NCI-H748 treated with DMSO at 0.1 percent for 48 hours (cell line): ENCODE measurements at places on chromosomes 1 and 21.

GRCh38 chr1:204136814-204137213 lies 15.0 kb downstream of the ETNK2 start:
- no peak for DNase-seq

- DNase-seq = no peak
Measured at GRCh38 chr1:202858331-202858730, 30.6 kb downstream of the RABIF start.

DNA sequence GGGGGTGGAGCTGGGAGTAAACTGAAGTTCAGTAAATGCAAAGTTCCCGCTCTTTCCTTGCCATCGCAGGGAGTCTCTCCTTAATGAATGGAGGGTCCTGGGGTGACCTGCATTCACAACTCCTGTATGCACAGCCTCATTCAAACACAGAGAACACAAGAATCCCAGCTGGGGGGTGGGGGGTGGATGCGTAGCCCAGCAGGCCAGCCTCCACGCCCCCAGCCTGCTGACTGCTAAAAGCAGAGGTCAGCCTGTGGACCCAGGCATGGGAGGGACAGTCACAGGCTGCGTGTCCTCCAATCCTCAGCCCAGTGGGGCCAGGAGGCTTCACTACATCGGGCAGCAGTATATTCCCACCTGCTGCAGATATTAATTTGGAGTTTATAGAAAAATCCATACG lies 263.1 kb downstream of the GRIK3 start:
- peak; percentile 66 for DNase-seq

DNA sequence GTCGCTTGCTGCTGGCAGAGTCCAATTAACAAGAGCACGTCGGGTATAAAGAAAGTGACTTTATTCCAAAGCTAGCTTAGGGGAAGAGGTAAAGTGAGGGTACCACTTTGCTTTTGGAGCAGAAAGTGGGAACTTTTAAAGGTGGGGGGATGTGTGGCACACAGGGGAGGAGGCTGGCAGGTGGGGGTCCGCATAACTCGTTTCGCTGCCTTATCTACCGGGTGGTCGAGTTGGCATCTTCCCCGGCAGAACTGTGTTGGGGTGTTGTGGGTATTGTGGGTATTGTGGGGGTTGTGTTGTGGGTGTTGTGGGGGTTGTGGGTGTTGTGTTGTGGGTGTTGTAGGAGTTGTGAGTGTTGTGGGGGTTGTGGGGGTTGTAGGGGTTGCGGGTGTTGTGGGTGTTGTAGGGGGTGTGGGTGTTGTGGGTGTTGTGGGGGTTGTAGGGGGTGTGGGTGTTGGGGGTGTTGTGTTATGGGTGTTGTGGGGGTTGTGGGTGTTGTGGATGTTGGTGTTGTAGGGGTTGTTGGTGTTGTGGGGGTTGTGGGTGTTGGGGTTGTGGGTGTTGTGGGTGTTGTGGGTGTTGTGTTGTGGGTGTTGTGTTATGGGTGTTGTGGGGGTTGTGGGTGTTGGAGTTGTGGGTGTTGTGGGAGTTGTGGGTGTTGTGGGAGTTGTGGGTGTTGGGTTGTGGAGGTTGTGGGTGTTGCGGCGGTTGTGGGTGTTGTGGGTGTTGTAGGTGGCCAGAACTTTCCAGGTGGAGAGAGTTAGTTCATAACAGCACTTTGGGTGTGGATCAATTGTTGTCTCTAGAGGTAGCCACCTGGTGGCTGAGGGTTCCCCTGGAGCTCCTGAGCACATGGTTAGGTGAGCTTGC lies 52.7 kb downstream of the AGPAT3 start:
- no peak for DNase-seq

GRCh38 chr1:185376288-185376687 lies 59.2 kb upstream of the IVNS1ABP start:
- peak; percentile 2 for DNase-seq

GRCh38 chr1:2143814-2144500 lies 50.6 kb downstream of the FAAP20 start:
- no peak for DNase-seq

DNA sequence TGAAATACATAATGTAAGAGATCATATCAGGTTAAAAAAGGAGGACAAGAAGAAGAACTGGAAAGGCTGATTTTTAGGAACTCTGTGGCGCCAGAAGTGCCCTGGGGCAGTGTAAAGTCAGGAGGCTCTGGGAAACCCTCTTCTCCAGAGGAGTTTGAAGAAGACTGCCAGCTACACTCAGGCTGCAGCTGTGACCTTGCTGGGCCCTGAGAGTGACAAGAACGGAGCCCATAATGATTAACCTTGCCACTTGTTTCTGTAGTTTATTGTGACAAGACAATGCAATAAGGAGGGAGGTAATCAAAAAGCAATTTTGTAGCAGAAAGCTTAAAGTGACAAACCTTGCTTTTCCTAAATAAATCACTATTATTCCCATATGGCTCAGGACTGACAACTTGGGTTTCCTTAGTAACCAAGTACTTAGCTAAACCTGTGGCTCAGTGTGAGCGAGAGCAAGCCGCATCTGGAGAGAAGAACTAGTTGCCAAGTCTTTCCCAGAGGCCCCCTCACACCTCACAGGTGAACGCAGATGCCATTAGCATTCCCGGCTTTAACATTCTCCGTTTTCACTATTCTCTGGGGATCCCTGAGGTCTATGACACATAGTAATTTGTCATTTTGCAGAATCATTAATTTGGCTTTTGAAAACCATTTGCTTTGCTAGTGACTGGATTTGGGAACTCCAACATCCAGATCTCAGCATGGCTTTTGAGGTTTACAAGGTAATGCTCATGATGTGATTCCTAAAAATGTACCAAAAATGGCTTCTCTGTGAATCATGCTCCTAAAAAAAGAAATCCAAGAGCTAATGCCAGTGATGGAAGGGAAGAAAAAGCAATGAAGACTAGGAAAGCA lies 115.9 kb downstream of the OMA1 start:
- DNase-seq = no peak

DNA sequence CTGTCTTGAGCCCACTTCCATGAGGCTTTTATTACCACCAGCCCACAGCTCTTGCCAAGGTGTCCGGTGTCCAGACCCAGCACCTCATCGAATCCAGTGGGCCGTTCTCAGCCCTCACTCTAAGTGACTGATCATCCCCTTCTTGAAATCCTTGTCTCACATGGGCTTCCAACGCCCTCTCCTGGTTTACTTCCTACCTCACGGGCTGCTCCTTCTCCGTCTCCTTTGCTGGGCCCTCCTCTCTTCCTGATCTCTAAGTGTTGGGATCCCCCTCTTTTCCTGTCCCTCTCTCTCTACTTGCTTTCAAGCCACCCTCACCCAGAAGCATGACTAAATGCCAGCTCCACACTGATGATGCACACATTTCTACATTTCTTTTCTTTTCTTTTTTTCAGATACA lies 9.0 kb upstream of the RHBG start:
- DNase-seq = no peak

DNA sequence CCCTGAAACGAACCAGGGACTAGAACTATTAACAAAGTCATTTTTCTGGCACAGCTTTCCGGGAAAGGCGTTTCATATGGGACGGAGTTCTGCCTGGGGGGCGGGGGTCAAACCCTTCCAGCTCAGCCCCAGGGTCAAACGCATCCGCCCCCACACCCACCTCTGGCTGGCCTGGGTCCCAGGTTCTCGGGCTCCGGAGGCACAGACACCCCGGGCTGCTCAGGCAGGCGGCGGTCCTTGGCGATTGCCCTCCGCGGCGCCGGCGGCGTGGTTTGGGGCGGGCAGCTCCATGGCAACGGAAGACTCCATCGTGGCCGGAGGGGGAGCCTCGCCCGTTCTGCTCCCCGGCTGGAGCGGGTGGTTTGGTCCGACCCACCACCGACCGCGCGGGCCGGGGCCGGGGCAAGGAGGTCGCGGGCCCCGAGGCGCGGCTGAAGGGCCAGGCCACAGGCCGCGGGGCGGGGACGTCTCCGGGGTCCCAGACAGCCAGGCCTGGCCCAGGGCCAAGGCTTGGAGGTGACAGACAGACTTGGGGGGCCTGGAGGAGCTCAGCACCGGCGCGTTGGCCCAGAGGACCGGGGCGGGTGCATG lies at the start of gene CFAP74:
Gene CFAP74 (minus strand): TSS at position 246 of the 591 bp plus-strand sequence. CDS start 12,830 bp downstream, outside the sequence.
- DNase-seq = no peak

- no peak for DNase-seq
Measured at GRCh38 chr1:59427155-59427554, 130.3 kb downstream of the FGGY start.

- DNase-seq = no peak
Measured at GRCh38 chr21:43209575-43210453, 41.0 kb downstream of the CRYAA start.

DNA sequence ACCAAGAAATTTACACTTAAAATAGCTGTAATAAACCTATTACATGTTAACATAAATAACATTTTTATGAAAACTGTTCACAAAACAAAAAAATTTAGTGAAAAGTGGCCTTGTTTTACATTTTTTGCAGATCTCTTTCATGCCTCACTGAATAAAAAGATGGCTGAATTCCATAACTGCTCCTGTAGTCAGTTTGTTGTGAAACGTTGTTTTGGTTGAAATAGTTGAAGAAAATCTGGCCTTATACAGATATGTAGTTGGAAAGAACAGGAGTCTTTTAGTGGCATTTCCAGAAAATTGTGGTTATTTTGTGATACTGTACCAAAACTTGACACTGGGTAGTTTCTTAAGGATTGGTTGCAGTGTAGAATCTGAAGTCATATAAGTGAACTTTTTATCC lies 18.1 kb downstream of the ITSN1 start:
- DNase-seq = no peak

GRCh38 chr1:213179784-213180183 lies 128.7 kb downstream of the RPS6KC1 start:
- DNase-seq = no peak

GRCh38 chr1:31923901-31924535 lies 14.2 kb downstream of the PTP4A2 start:
- no peak for DNase-seq

DNA sequence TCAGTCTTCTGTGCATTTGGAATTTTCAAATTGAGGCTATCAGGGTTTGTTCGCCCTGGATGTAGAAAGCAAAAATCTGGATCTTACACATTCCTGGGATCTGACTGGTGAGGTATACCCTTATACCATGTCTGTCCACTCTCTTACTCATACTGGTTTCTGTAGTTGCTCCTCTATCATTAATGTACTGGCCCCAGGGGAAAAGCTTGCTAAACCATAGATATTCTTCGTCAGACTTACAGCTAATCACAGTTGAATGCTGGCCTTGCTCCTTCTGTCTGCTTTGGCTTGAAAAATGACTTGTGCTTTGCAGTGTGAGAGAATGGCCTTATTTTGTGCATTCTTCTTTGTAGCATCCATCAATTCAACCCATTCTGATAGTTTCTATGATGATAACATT lies 30.5 kb downstream of the TBCE start:
- no peak for DNase-seq

- no peak for DNase-seq
Measured at GRCh38 chr1:14656384-14656937, 58.0 kb downstream of the KAZN start.

DNA sequence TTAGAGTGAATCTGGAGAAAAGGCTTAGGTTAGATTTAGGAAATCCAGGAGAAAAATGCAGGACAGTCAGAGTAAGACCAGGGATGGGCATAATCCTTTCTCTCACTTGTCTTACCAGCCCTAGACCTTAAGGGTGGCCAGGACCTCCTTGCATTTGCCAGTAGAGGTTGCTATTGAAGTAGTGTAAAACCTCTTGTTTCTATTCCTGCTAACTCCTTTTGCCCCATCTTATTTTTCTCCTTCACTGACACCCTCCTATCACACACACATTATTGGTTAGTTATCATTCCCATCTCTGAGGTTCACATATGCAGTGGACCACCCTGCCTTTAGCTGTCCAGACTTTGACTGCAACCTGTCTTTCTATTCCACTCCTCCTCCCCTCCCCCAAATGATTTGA lies 75.0 kb upstream of the MACF1 start:
- no peak for DNase-seq
